ENCODE measurements at places on chromosomes 7 and 10. TPM values are rescaled to one million over a fixed set of nuclear protein-coding genes. Genes with fewer than 3 reads are reported as not detected.

DNA sequence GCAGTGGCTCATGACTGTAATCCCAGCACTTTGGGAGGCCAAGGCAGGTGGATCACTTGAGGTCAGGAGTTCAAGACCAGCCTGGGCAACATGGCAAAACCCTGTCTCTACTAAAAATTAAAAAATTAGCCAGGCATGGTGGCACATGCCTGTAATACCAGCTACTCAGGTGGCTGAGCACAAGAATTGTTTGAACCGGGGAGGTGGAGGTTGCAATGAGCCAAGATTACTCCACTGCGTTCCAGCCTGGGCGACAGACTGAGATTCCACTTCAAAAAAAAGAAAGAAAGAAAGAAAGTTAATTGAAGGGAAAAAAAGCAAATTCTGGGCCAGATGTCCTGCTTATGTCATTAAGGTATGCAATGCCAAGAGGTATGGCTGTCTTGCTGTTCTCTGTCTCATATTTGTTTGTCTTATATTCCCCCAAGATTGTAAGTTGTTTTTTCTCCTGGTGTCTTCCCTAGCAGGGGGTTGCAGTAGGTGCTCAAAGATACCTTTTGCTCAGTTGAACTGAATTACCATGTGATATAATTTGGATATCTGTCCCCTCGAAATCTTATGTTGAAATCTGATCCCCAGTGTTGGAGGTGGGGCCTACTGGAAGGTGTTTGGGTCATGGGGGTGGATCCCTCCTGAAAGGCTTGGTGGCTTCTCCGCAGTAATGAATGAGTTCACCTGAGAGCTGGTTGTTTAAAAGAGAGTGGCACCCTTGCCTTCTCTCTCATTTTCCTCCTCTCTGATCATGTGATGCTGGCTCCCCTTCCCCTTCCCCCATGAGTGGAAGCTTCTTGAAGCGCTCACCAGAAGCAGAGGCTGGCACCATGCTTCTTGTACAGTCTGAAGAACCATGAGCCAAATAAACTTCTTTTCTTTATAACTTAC lies 60.9 kb downstream of the MYOF start:
- peak; percentile 46 for DNase-seq

- DNase-seq: no peak
These were observed 89.1 kb downstream of the PTPRN2 start for GRCh38 chr7:158498443-158499081.

Gene ANXA7
- 117 TPM for total RNA-seq

Gene CYP3A7
- total RNA-seq: 0.82 TPM

DNA sequence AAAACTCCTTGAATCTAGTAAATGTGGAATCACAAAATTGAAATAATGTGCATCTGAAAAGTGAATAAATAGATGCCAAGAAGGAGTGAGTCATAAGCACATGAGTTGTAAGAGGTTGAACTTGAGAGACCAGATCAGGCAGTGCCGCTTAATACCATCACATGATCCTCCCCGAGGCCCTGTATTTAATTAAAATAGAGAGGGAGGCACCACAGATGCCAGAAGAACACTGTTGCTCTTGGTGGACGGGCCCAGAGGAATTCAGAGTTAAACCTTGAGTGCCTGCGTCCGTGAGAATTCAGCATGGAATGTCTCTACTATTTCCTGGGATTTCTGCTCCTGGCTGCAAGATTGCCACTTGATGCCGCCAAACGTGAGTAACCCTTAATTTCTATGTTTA lies at the start of gene GPNMB:
Gene GPNMB, plus strand, starts transcription at position 221 of the 400 bp plus-strand sequence. Its CDS starts 83 bp downstream, at position 304.
- peak; percentile 72 for DNase-seq

Gene TBXAS1
- 4.6 TPM for total RNA-seq

Gene CPVL
- total RNA-seq: 2.7 TPM

- no peak for DNase-seq
These were observed 41.4 kb downstream of the ZNF680 start for GRCh38 chr7:64521409-64521984.

DNA sequence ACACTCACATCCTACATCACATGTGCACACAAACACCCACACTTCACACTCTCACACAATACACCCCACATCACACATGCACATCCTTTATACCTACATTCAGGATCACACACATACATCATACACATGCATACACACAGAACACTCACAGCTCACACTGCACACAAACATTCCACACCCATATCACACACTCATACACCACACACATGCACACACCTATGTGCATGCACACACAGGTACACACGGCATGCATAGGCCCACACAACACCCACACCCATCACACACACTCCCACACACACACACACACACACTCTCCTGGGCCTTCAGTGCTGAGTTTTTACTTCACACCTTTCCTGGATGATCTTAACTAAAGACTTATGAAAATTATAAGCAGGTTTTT lies 220.5 kb downstream of the DNAJB6 start:
- DNase-seq: no peak

GRCh38 chr7:13770305-13770704 lies 219.2 kb downstream of the ETV1 start:
- DNase-seq: no peak

Gene TMEM213
- not detected for total RNA-seq

DNA sequence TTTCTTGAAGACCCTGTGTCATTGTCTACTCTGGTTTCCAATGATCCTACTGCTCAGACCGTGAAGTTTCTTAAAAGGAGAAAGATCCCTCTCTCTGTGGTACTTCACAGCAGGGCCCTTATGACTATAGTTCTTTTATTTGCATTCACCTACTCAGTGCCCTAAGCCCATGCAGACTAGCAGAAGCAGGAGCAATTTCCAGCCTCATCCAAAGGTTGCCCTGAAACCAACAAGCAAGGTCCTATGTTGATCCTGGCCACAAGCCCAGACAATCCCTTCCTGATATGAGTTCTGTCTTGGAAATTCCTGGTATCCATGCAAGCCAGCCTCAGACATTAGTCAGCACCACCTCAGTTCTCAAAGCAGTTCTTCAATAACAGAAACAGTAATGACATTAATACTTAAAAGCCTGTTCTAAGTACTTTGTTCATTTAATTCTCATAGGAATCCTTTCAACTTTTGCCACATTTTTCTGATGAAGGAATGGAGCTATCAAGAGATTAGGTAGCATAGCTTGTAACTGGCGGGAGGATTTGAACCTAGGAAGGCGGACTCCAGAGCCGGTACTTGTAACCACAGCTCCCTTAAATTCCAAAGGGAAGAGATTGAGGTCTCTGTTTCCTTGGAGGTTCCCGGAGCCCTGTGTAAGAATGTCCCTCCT lies 58.1 kb upstream of the ST8SIA6 start:
- peak; percentile 60 for DNase-seq

DNA sequence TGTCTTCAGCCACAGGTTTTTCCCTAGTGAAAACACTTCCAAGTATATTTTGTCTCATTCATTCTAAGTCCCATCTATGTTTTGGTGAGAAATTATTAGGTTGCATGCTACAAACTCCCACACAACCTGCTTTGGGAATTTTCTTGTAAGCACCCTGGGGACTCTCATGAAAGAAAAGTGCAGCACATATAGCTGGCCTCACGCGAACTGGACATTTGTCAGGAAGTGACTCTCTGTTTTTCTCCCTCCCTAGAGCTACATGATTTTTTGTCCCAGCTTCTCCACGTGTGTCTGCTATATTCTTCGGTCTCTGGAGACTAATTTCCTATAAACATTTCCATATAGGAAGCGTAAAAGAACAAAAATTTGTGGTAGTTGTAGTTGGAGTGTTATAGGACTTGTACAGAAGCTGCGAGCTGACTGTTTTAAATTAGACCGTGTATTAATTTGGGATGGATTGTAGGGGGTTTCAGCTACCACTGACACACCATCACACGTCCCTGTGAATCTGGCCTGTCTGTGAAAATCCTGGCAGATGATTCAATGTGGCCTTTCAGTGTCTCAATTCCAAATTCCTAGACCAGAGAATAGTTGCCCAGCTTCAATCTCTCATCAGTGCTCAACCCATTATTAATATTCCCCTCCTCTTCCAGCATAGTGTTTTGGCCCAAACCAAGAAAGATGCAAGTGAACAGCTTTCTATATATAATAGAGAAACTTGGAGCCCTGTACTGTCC lies 40.2 kb downstream of the ARL4A start:
- DNase-seq: no peak

DNA sequence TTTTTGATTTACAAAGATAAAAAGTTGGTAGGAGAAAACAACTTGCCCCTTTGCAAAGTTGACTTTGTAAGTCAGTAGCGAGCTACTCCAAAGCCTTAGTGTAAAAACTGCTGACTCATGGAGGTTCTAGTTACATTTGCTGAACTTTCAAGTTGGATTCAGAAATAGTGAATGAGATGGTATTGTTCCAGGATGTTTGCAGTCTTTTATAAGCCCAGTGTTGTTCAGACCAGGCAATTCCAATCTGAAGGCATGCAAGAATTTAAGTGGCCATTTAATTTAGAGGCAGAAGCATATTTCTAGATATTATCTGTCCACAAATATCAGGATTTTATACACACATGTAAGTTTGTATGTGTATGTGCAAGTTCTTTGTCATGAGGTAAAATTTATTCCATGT lies 21.6 kb downstream of the TES start:
- no peak for DNase-seq

Gene ABLIM1
- total RNA-seq: 359 TPM

Gene STEAP4
- 9.6 TPM for total RNA-seq

Measured in right atrium auricular region (tissue), 2 donors.